ENCODE measurements at places on chromosomes 1 and 21.

DNA sequence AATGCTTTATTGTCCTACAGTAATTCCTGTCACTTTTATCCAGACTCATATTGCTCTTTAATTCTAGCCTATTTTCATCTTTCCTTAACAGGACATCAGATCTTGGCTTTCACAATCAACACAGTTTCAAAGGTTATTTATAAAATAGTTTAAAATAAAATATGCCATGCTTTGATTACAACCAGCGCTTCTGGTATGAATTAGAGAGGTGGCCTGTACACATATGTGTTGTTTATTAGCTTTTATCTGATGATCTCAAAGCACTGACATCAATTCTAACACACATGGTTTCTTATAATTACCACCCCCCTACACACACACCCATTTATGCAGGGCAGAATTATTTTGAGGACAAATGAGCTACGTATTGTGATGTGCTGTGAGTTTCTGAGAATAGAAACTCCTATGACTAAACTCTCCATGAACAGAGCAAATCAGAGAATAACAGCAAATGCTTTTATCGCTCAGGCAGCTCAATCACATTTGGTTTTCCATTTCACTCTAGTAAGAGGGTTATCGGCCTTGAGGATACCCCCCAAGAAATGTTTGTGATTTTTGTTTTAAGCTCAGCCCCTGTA, 18.0 kb downstream of the CD247 start:
- no peak for DNase-seq

DNA sequence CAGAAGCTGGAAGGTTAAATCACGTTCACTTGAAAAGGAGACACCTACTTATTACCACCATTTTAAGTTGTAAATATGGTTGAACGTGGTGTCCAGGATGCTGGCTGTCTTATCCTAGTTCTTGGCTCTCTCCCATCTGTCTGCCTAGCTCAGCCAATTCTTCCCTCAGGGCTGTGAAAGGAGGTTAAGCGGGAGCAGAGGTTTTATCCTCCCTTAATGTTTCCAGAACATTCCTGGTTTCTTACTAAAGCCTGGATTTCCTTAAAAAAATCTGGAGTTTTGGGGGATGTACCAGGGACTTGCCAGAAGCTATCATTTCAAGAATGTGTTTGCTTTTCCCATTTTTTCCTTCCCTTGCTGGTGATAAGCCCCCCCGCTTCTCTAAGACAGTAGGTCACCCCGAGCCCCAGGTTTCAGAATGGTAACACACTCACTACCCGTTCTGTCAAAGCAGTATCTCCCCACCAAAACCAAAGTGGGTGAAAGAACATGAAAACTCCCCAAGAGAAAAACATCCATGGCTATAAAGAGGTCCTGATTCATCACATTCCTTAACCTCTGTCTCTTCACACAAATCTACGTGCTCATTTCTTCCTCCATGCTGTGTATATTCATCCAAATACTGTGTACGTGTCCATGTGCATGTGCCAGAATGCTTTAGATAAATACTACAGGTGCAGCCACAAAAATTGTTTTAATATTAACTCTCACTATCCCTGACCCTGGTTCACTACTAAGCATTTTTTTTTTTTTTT, 114.7 kb downstream of the MAP3K21 start:
- DNase-seq, result no peak

DNA sequence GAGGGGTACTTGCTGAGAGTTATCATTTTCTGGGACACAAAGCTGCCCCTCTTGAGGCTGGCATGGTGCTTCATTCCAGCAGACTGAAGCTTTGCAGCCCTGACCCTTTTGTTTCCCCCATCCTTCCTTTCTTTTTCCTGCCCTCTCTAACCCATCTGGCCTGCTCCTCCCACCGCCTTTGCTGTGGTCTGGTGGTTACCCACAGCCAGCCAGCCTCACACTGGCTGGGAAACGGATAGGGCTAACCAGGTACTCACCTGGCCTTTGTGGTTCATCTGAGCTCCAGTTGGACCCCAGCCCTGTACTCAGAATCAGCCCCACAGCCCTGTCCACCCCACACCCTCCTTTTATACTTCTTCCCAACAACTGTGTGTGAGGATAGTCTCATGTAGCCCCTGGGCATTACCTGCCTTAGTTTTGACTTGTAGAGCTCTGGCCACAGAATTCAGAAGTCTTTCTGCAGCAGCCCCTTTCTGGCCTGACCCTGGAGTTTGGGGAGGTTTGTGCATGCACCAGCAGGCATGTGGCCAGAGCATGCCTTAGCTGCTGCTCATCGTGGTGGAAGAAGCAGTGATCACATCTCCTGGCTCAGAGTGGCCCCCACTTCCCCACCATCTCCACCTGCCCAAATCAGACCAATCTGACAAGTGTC, 138.0 kb downstream of the TRABD2B start:
- no peak for DNase-seq

DNA sequence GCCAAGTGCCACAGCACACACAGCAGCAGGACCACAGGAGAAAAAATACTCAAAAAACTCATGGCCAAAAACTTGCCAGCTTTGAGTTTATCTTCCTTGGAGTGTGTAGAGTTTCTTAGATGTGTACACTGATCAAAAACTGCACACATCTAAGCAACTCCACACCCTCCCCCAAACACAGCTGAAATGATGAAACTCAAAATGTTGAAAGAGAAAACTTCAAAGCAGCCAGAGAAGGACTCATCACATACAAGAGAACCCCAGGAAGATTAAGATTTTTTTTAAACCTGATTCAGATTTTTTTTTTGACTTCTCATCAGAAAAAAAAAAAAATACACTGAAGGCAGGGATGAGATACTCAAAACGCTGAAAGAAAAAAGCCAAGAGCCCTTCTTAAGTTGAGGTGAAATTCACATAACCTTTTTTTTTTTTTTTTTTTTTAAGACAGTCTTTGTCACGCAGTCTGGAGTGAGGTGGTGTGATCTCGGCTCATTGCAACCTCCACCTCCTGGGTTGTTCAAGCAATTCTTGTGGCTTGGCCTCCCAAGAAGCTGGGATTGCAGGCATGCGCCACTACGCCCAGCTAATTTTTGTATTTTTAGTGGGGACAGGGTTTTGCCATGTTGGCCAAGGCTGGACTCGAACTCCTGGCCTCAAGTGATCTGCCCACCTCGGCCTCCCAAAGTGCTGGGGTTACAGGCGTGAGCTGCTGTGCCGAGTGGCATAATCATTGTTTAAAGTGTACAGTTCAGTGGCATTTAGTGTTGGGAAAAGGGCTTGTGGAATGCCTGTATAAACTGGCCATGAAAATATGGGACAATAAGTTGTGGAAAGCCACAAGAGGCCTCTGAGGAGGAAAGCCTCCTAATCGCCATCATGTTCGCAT, 20.9 kb upstream of the PDXK start:
- no peak for DNase-seq

DNA sequence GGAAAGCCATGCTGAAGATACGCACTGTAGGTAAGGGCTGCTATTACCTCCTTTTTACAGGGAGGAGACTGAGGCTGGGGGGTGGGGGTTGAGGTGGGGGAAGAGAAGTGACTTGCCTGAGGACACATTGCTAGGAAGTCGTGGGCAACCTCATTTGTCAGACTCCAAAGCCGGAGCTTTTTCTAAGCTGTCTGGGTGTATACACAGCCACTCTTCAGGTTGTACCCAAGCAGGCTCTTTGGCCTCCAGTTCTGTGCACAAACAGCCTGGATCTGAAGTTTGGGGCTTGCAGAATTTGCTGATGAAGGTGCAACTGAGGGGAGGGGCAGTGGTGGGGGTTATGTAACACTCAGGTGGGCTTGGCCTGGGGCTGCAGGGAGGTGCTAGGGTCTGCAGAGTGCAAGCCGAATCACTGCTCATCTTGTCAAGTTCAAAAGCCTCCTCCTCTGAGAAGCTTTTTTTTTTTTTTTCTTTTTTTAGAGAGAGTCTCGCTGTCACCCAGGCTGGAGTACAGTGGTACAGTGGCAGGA, 16.9 kb downstream of the TINAGL1 start:
- DNase-seq, result no peak

DNA sequence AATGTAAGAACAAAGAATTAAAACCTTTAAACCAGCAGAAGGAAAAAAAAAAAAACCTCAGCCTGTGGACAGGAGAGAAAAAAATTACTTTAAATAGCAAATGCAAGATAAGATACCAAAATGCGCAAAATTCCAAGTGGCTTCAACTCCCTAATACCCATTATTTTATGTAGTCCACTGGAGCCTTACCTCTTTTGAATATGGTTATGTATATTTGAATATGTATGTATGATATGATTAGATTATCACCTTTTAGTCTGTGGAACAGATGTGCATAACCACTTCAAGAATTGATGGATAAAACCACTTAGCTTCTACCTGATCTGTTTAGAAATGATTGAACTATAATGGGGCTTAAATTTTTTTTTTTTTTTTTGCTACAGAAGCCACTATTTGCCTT, 52.4 kb upstream of the C1orf115 start:
- DNase-seq, result no peak

DNA sequence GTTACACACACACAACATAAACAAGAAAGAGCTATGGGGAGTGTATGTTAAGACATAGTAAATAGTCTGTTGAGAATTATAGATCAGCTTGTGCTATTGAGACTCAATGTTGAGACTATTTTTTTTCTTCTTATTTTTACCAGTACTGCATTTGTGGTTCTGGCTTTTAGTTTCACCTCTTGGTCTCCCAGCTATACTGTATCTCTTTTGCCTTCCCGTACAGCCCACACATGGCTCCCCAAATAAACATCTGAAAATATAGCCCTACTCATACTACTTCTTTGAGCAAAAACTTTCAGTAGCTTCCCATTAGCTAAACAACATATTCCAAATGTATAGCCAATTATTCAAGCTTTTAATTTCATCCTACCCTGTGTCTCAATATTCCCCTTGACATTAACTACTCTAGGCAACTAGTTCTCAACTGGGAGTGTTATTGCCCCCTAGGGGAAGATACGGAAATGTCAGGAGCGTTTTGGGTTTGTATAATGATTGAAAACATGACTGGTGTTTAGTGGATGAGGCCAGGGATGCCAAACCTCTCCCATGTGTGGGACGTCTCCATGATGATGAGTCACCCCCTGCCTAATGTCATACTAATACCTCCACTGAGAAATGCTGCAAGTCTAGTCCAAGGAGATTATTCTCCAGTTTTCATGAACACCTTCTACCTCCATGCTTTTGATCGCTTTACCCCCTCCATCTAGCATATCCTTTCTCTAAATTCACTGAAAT, 6.8 kb downstream of the RPE65 start:
- peak; percentile 40 for DNase-seq

- DNase-seq, result no peak
Observed at GRCh38 chr1:42821690-42822089, 4.5 kb upstream of the SVBP start.
